ENCODE measurements at places on chromosomes 6 and 20.

DNA sequence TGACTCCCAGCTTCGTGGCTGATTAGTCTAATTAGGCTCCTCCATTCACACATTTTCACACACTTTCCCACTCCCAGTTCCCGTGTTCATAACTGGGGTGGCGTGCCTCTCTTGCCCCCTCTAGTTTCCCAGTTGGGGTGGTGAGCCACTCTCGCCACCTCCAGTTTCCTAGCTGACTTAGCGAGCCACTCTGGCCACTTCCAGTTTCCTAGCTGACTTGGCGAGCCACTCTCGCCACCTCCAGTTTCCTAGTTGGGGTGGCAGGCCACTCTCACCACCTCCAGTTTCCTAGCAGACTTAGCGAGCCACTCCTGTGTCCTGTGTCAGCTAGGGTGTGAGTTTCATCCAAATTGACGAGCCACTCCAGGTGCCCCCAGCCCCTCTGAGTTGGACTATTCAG, 7.4 kb upstream of the GMPR start:
- no peak for DNase-seq

- no peak for DNase-seq
Observed at GRCh38 chr6:139395891-139396301, 21.4 kb upstream of the CITED2 start.

GRCh38 chr6:131972741-131973140, 21.6 kb upstream of the CCN2 start:
- no peak for DNase-seq

- no peak for DNase-seq
Observed at GRCh38 chr20:15836634-15837033, 736.6 kb downstream of the KIF16B start.

- DNase-seq, result no peak
Observed at GRCh38 chr20:54497931-54498718, 22.7 kb downstream of the DOK5 start.

GRCh38 chr20:42161228-42161829, 543.2 kb upstream of the CHD6 start:
- no peak for DNase-seq
